ENCODE measurements at places on chromosomes 5 and 9.

- no peak for DNase-seq
These were observed 58.0 kb downstream of the ANKRD33B start for GRCh38 chr5:10621832-10622231.

GRCh38 chr5:36713541-36713940, 107.1 kb downstream of the SLC1A3 start:
- no peak for DNase-seq

GRCh38 chr5:135450336-135450735, 1.8 kb downstream of the TIFAB start:
- no peak for DNase-seq

GRCh38 chr9:137455359-137455991, 3.7 kb downstream of the NSMF start:
- DNase-seq = peak; percentile 60

DNA sequence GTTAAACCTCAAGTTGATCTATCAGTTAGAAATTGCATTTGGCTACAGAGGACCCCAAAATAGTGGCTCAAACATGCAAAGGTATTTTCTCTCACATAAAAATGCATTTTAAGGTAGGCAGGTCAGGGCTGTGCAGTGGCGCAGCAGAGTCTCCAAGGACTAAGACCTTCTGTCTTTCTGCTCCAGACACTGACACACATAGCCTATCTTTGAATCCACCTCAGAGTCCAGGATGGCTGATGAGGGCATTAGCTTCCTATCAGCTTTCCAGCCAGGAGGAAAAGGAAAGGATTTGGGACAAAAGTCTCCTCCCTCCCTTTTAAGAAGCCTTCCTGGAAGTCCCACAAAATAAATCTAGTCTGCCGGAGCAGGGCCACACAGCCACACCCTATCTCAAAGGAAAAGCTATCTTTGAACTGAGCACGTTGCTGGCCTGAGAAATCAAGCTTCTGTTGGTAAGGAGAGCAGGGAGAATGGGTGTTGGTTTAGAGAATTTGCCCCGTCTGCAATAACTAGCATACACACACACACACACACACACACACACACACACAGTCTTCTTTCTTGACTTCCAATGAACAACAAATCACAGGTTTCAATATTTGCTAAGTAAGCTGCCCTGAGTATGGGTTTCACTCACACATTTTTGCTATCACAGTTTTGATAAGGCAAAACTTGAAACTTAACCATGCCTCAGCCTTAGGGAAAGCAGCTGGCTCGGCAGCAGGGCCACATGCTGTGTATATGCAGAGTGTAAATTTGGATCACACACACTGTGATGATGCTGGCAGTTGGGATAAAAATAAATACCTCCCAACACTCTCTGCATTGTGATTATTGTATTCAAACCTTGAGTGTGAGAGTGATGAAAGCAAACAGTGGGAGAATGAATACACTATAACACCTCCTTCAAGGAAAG, 116.6 kb upstream of the MAP3K1 start:
- no peak for DNase-seq

GRCh38 chr9:108837530-108837929, 18.3 kb downstream of the ACTL7B start:
- DNase-seq = no peak

- DNase-seq = no peak
These were observed 584.8 kb downstream of the HINT1 start for GRCh38 chr5:130580264-130580663.

GRCh38 chr5:78550891-78551290, 97.7 kb downstream of the LHFPL2 start:
- no peak for DNase-seq

DNA sequence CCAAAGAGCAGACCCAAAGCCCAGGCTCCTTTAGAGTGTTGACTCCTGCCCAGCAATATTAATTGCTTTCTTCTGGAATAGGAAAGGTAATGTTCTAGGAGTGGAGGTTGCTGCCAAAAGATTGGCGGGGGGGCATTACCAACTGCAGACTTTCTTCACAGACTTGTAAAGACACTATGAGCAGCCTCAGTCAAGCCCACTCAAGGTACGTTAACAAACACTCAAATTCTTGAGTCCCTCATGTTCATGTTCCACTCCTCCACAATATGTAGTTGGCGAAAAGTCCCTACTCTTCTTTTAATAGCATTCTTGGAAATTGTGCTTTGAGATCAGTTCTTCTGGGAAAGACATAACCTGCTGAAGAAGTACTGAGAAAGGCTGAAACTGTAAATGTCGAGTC, 409.2 kb upstream of the KIF2A start:
- no peak for DNase-seq

- DNase-seq = peak; percentile 76
These were observed 470 bp downstream of the HBEGF start for GRCh38 chr5:140345919-140346347.

Data from sciatic nerve (tissue), 2 donors.